ENCODE measurements at places on chromosomes 6 and 20.

DNA sequence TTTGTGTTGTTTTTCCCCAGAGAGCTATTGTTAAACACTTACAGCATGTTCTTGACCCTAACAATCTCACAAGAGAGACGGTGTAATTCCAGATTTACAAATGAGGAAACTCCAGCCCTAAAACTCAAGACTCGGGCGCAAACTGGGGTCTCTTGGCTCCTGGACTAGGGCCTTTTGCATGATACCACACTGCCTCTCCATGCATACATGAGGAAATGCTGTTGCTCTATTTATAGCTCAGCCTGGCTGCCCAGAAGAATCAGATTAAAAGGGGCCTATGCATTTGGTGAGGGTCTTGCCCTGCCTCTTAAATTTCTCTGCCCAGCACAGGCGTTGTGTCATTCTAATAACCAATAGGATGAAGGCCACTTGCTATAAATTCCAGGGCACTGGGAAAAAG, 30.5 kb upstream of the SNRPB2 start:
- DNase-seq = no peak

DNA sequence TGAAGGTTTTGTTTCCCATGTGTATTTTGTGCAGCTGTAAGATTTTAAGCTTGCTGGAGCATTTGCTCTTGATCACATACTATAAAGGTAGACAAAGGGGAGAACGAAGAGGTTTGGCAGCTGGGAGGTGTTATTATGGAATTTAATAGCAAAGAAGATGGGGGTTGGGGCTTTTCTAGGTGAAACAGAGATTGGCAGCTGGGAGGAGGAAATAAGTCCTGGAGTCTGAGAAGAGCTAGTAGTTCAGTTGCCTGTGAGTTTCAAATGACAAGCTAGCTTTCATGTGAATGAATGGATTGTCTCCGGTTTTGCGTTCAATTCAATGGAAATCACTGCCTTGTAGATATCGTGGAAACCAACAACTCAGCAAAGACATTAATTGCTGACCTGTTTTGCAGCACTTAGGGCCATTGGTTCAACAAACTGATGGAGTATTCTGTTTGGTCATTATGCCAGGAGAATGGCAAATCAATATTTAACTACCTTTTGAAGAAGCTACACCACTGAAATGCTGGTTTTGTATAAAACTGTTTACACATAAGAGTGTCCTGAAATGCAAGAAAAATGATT, 38.1 kb upstream of the FLRT3 start:
- no peak for DNase-seq

GRCh38 chr20:12095180-12095920, 177.7 kb downstream of the BTBD3 start:
- DNase-seq = no peak

DNA sequence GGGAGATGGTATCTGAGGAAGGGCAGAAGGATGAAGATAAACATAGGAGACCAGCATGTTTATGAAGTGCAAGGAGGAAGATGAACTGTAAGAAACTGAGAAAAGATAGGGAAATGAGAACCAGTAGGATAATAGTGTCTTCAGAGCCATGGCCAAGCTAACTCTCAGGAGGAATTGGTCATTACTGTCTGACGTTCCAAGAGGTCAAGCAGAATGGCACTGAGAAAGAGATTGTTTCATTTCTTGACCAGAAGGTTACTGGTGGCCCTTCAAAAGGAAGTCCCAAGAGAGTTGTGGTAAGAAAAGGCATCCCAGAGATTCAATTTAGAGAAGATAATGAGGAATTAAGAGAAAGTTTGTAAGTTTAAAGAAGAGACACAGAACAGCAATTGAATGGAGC, 47.5 kb downstream of the EYA4 start:
- DNase-seq = no peak

DNA sequence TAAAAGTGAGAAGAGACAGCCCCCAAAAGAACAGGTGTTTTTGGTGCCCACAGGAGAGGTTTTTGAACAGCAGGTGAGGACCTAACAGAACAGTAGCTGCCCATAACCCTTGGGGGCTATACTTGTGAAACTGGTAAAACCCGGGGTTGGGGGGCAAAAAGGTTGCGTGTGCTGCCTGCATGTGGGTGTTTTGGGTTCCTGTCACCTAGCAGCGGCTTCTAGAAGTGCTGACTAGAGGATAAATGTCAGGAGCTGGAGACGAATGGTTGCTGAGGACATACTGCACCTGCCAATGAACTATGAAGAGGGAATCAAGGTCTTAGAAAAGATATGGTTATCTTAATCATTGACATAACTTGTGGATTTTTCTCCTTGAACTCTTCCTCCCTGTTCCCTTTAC, 16.0 kb downstream of the TAF11 start:
- DNase-seq = no peak

DNA sequence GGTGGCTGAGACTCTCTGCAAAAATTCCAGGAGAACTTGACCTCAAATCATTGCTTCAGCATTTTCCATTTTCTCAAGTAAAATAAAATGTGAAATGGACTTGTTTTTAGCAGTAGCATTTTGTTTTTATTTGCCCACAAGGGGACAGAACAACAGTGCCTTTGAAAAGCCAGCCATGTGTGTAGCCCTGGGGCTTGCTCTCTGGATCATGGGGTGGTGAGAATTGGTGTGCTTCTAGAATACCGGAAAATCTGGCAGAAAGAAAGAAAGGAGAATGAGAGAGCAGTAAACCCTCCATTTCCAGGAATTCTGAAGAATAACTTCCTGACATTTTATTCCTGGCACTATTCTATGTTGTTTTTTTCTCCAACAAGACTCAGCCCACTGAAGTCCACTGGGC, 254.7 kb upstream of the MOCS1 start:
- no peak for DNase-seq

GRCh38 chr20:63092660-63093215, 86.0 kb upstream of the BHLHE23 start:
- no peak for DNase-seq

- DNase-seq = no peak
These were observed 9.1 kb upstream of the SHLD1 start for GRCh38 chr20:5741089-5741488.

- no peak for DNase-seq
These were observed 57.4 kb downstream of the SYTL3 start for GRCh38 chr6:158707120-158707820.

DNA sequence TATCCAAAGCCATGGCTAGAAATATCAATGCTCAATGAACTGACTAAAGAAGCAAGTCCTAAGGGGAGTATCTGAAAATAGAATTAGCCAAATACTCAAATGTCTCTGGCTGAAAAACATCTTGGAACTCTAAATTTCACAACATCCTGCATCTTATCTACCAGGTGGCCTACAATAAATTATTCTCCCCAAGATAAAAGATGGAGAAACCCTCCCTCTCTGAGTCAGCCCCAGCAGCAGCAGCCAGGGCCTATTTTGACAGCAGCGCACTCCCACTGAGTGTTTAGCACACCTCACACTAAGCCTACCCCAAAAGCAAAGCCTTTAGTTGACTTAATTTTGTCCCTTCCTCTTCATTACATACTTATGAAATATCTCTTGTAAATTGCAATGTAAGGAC, 5.9 kb downstream of the CALHM6 start:
- no peak for DNase-seq

DNA sequence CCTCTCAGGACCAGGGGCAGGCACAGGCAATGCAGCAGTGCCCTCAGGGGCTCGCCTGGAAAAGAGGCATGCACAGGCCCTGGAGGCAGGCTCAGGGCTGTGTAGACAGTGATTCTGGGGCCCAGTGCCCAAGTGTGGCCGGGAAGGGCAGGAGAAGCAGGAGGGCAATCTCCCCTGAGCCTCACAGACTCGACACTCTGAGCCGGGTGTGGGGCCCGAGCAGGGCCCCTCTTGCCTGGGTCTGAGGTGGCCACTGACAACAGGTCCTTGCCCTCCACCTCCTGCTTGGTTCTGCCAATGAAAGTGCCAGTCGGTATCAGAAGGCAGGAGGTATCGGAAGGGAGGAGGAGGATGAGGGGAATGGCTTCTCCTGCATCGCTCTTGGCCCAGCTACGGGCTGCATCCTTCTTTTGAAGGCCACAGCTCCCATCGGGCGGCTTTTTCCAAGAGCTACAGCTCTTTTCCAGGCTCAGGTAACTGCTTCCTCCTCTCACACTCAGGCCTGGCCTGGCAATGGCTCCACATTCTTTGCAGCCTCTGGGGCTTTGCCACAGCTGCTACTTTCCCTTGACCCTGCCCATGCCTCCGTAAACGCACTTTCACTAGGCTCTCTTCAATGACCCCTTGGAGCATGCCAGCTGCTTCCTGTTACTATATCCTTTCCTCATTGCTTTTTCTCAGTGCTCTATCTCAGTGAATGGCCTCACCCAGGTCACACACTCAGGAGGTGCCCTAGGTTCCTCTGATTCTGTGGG, 24.5 kb downstream of the GABRR2 start:
- no peak for DNase-seq

DNA sequence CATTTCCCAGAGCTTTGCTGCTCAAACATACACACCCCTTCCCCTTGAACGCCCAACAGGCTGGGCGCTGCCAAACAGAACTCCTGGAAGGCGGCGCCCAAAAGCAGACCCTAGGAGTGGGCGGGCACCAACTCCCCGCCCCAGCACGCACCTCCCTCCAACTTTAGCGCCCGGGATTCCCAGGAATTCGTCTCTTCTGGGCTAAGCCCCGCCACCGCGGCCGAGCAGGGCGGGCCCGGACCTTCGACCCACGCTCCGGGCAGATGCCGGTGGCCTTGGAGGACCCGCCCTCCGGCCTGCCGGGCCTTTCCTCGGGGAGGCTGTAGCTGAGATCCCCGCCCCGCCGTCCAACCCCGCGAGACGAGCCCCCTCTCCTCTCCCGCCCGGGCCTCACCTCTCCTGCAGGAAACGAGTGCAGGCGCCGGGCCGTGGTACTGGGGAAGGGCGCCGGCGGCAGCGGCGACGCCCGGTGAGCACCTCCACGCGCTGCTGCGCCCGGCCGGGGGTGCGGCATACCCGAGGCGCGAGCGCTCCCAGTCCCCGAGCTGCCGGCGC, 659 bp downstream of the MCUR1 start:
- DNase-seq = peak; percentile 87

DNA sequence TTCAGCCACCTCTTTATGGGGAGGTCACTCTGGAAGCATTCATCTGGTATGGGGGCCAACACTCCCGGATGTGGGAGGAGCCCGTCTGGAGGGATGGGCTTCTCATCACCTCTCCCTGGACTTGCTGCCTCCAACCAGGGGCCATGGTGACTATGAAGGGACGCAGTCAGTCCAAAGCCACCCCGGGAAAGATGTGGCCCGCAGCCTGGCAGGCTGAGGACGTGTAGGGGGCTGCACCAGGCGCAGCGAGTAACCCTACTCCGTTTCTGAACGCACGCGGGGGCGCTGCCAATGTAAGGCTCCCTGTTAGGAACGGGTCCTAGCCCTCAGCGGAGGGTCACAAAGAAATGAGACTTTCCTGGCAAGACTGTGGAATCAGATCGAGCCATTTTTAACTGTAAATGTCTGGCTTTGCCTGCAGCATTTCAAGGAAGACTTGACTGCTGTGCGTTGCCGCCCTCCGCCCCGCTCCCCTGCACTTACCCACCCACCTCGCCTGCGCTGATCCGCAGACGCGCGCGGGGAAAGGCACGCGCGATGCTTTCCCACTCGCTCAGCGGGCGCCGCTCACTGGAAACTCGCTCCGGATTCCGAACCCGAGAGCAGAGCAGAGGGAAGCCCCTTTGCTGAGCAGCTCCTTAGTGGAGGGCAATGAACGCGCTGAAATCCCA, 55.1 kb downstream of the IL20RA start:
- peak; percentile 46 for DNase-seq

DNA sequence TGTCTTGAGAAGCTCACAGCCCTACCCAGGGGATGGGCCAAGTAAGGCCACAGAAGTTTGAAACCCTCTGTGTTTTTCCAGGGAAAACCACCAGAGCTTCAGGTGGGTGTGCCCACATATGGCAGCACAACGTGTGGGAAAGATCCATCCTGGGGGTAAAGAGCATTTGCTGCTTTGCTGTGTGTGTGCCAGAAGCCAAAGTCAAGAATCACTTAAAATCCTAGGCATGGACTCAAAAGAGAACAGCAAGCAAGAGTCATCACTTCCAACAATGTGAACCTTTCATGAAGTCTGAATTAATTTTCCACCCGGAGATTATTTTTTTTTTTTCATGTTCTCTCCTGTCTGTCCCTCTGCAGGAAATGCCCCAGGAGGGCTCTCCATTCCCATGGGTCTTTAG, 308.2 kb upstream of the SGK1 start:
- DNase-seq = no peak

DNA sequence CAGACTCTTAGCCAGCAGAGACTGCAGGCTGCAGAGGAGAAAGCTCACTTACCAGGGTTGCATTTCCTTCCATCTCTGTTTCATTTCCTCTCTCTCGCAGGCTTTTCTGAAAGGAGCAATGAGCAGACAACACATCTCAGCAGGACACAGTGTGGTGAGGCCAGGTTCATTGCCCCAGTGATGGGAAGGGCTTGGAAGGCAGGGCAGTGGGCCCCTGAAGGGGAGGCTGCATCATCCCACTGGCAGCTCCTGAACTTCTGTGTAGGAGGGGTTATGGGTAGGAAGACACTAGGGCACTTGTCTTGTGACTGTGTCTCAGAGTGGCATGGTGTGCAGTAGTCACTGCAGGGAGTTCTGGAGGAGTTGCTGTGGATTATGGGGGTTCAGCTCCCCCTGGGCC, 246.8 kb downstream of the QKI start:
- no peak for DNase-seq

- no peak for DNase-seq
These were observed 15.7 kb upstream of the HEY2 start for GRCh38 chr6:125733516-125734300.

- no peak for DNase-seq
These were observed 94.4 kb downstream of the LAMP5 start for GRCh38 chr20:9608639-9609340.

DNA sequence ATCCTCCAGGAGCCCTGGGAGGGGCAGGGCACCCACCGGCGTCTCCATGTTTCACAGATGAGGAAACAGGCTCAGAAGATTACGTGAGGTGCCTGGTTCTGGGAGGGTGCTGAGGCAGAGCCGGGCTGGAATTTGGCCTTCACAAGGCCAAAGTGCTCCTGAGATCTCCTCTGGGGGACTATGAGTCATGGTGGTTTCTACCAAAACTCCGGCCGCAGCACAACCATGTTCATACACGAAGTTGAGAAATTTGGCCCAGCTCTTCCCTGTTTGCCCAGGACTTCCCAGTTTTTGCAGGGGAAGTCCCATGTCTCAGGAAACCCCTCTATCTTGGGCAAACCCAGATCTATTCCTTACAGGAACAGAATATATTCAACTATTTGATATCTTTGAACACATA, 172.9 kb upstream of the CDYL start:
- no peak for DNase-seq

GRCh38 chr6:79570129-79571029, 33.1 kb upstream of the LCA5 start:
- no peak for DNase-seq

DNA sequence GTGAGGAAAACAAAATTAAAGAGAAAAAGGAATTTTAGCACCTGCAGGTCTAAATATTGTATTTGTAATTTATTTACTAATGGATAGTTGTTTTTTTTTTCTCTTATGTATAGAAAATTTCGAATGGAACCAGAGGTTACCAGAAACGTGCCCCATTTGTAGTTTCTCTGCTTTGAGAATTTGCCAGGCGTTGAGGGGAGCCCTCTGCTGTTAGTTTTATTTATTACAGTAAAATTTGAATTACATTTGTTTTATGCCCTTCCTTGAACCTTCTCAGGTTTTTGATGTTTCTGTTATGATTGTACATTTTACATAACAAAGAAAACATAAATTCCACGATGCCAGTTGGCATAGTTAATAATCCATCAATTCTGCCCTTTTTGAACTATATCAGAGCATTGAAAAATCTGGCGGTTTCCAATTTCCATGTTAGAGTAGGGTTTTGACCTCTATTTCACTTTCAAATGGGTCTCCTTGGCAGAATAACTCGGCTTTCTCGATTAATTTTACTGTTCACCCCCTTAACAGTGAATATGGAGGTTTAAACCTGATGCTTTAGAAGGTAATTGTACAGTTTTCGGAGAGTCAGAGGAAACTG, 35.1 kb upstream of the RFPL4B start:
- DNase-seq = no peak
